ENCODE measurements at places on chromosomes 4 and X.

GRCh38 chr4:10025230-10025806 lies 4.0 kb upstream of the SLC2A9 start:
- no peak for DNase-seq

GRCh38 chr4:8526363-8526855 lies 53.8 kb upstream of the GPR78 start:
- no peak for DNase-seq

GRCh38 chrX:13372203-13372980 lies 52.5 kb upstream of the ATXN3L start:
- no peak for DNase-seq

DNA sequence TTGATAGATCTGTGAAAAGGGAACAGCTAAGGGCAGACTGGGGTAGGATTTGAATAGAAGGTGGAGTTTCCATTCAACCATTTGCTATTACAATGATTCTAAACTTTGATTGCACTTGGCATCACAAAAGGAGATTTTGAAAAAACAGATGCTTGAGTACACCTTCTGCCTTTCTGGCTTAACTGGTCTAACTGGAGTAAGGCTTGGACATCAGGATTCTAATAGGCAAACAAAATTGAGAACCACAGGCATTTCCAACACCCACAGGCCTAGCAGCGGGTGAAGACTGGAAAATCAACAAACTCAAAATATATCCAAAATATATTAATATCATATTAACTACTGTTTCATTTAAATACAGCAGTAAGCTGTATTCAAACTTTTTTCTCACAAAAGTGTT lies 1.9 kb upstream of the VEGFC start:
- DNase-seq = no peak

DNA sequence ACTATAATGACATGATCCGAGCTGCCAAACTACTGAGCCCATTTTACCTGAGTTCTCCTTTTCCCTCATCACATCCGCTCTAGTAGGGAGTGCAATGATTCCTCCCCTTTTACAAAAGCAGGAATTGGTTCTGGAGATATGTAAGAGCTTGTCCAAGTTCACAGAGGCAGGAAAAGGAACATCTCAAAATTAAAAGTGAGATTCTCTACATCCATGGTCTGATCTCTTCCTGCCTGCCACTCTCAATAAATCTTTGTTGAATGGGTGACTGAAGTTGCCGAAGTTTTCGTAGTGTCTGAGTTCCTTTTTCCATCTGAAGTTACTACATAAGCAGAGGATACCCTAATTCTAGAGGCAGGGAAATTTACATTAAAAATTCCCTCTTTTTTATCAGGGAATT lies at the start of gene FGFBP1:
TSS of gene FGFBP1 (minus strand) at position 101 of the 400 bp plus-strand sequence. CDS start 2,108 bp downstream, outside the sequence.
- no peak for DNase-seq

Measured in iPS-NIHi11 (cell line).